ENCODE measurements at places on chromosomes 1 and 21.

DNA sequence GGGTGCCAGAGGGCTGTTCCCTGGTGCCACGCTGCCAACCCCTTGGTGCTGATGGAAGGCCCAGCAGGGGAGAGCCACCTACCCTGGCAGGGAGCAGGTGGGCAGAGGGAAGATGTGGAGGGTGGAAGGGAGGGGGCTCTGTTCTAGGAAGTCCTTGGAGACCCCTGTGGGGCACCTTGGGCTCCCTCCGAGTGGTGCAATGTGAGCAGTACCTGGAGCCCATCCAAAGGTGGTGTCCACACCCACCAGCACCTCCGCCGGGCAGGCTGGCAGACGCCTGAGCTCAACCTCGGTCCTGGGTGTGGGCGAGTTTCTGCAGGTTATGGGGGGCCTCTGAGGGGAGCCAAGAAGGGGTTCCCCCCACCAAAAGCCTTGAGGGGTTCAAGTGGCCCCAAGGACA, 11.3 kb upstream of the DNMT3L start:
- H3K27me3 ChIP-seq = peaks cover 28% of the 10 kb centered on the region
- DNase-seq = no peak
- no peak overlapping the region for H3K4me3 ChIP-seq
- no peak overlapping the region for H3K27ac ChIP-seq

- no peak for DNase-seq
- H3K4me3 ChIP-seq = no peak overlapping the region
These were observed 45.4 kb downstream of the SKI start for GRCh38 chr1:2273401-2274090.

GRCh38 chr1:10589074-10589473, 114.3 kb downstream of the PEX14 start:
- H3K36me3 ChIP-seq = no peaks in the 10 kb centered on the region
- DNase-seq = no peak
- H3K4me3 ChIP-seq = no peak overlapping the region
- H3K27me3 ChIP-seq = no peaks in the 10 kb centered on the region

DNA sequence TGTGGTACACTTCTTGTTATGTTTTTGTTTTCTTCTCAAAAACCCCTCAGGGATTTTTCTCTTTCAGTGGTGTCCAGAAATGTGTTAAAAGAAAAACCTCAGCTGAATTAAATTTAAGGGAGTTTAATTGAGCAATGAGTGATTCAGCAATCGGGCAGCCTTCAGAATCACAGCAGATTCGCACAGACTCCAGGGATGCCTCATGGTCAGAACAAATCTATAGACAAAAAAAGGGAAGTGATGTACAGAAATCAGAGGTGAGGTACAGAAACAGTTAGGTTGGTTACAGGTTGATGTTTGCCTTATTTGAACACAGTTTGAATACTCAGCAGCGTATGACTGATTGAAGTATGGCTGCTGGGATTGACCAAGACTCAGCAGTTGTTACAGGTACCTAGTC, 86.2 kb downstream of the TLR5 start:
- H3K4me3 ChIP-seq = no peak overlapping the region
- H3K27ac ChIP-seq = no peak overlapping the region
- H3K27me3 ChIP-seq = no peaks in the 10 kb centered on the region

DNA sequence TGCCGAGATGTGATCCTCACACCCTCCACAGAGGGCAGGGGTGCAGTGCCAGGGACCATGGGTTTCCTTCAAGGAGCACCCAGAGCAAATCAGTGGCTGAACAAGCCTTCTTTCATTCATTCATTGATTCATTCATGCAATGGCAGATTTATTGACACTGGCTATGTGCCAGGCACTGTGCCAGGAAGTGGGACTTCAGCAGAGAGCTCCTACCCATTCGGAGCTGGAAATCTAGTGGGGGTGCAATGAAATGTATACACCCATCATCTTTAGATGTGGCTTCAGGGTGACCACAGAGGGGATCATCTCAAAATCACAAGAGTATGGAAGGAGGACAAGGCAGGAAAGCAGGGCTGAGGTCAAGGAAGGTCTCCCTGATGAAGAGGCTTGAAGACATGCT, 18.9 kb downstream of the SLC6A9 start:
- H3K27me3 ChIP-seq = no peaks in the 10 kb centered on the region
- H3K27ac ChIP-seq = no peak overlapping the region
- H3K4me3 ChIP-seq = no peak overlapping the region

DNA sequence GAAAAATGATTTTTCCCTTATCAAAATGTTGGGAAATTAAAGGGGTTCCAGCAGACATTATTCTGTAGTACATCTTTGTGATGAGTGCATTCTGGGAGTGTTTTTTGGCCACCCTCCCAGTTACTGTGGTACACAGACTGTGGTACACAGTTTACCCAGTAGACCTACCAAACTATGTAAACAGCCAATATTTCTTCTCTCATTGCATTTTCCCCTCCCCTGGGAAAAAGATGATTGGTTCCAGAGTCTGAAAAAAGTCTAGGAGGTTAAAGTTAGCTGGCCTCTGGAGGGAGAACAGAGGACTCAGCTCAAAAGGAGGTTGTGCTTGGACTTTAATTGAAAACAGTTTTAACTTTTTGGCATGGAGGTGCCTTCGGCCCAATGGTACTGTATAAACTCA, 42.5 kb downstream of the PGM1 start:
- no peak for DNase-seq
- no peaks in the 10 kb centered on the region for H3K36me3 ChIP-seq
